ENCODE measurements at places on chromosomes 4 and X. TPM values are rescaled to one million over a fixed set of nuclear protein-coding genes. Genes with fewer than 3 reads are reported as not detected.

Gene ZFX
- total RNA-seq: 58.3 TPM

Gene SLC7A11
- 2.6 TPM for total RNA-seq

Gene XAGE1A
- not detected for total RNA-seq

Gene CISD2
- total RNA-seq: 25.6 TPM

Gene CSAG3
- not detected for total RNA-seq

Gene ADGRG4
- 0.13 TPM for total RNA-seq

Gene HMGB2
- total RNA-seq: 76.8 TPM

Gene ZXDA
- 7.7 TPM for total RNA-seq

Gene DMRTC1B
- 2.0 TPM for total RNA-seq

Gene RIBC1
- total RNA-seq: 2.5 TPM

Gene GABRG1
- total RNA-seq: not detected

Gene MGARP
- 0.25 TPM for total RNA-seq

Gene ALB
- 0.19 TPM for total RNA-seq

Gene CXorf49
- not detected for total RNA-seq

Gene SCRG1
- total RNA-seq: 1.6 TPM

Gene EXOC1L
- not detected for total RNA-seq

Gene SPANXA1
- not detected for total RNA-seq

Gene DUX4
- total RNA-seq: not detected

Gene PCDH18
- total RNA-seq: 10.1 TPM

Gene PLP1
- 2.4 TPM for total RNA-seq

Gene STBD1
- total RNA-seq: 4.5 TPM

Gene SLC25A53
- 12.1 TPM for total RNA-seq

Gene AR
- 13.6 TPM for total RNA-seq

Gene BMPR1B
- 4.1 TPM for total RNA-seq

Gene ODAM
- not detected for total RNA-seq

Gene USP26
- total RNA-seq: not detected

Gene KCNIP4
- 43.9 TPM for total RNA-seq

Gene RNF150
- total RNA-seq: 34.2 TPM

Gene CLTRN
- total RNA-seq: 30.7 TPM

Gene LANCL3
- total RNA-seq: 0.38 TPM

Gene SLC25A14
- total RNA-seq: 12.5 TPM

Gene PRDM5
- total RNA-seq: 9.1 TPM

Gene ALAS2
- total RNA-seq: 0.79 TPM

Gene ADAMTS3
- 4.2 TPM for total RNA-seq

Gene DGKK
- total RNA-seq: not detected

Gene MAGEA4
- not detected for total RNA-seq

Gene UBE2K
- 56.7 TPM for total RNA-seq

Gene PASD1
- total RNA-seq: not detected

Gene CORIN
- total RNA-seq: 2.6 TPM

Gene BTC
- total RNA-seq: 6.0 TPM

Gene TMEM156
- total RNA-seq: 3.5 TPM

Gene TAF7L
- not detected for total RNA-seq

Gene UGT2B11
- total RNA-seq: not detected

Gene NLGN3
- 0.82 TPM for total RNA-seq

Gene DOK7
- total RNA-seq: 7.0 TPM

Gene HS3ST1
- 39.0 TPM for total RNA-seq

Gene TRAM1L1
- 4.2 TPM for total RNA-seq

Gene ATP1B4
- not detected for total RNA-seq

Gene ADD1
- 313 TPM for total RNA-seq

Gene SHROOM3
- 67.3 TPM for total RNA-seq

Gene RPA4
- 0.57 TPM for total RNA-seq

Gene ENPEP
- 39.9 TPM for total RNA-seq

Gene IL2
- total RNA-seq: not detected

Gene TRIM75
- not detected for total RNA-seq

Gene COL4A6
- 3.3 TPM for total RNA-seq

Gene IL1RAPL1
- total RNA-seq: 0.19 TPM

Gene DCAF4L1
- 0.16 TPM for total RNA-seq

Data from kidney (tissue), 22 donors.